Aorta (tissue), 5 donors: ENCODE measurements at places on chromosomes 11 and 22. TPM values are rescaled to one million over a fixed set of nuclear protein-coding genes. Genes with fewer than 3 reads are reported as not detected.

GRCh38 chr11:111347723-111348115 is 31.4 kb downstream of the POU2AF1 start:
- no peak overlapping the region for H3K4me3 ChIP-seq
- H3K36me3 ChIP-seq = no peaks in the 10 kb centered on the region
- no peak overlapping the region for H3K27ac ChIP-seq
- no peaks in the 10 kb centered on the region for H3K4me1 ChIP-seq

DNA sequence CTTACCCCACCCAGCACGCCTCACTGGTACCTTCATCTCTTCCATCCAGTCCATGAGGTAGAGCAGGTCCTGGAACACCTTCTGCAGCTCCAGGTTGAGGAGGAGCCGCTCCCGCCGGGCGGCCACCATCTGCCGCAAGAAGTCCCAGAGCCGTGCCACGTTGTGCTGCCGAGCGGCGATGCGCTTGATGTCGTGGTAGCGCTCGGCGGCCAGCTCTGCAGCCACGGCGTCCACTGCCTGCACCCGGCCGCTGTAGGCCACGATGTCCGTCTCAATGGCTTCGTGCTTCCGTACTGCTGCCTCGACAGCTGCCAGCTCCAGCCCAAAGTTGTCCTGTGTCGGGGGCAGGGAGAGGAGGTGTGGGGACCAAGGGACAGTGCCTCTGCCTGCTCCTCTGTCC is 21.5 kb downstream of the SPTBN2 start:
- H3K4me3 ChIP-seq = no peak overlapping the region
- no peak for DNase-seq
- H3K36me3 ChIP-seq = no peaks in the 10 kb centered on the region
- H3K27me3 ChIP-seq = no peaks in the 10 kb centered on the region
- no peaks in the 10 kb centered on the region for H3K4me1 ChIP-seq

GRCh38 chr11:128342511-128343134 is 244.7 kb downstream of the ETS1 start:
- H3K4me3 ChIP-seq = no peak overlapping the region
- no peaks in the 10 kb centered on the region for H3K4me1 ChIP-seq
- H3K36me3 ChIP-seq = no peaks in the 10 kb centered on the region
- H3K27ac ChIP-seq = no peak overlapping the region
- H3K27me3 ChIP-seq = no peaks in the 10 kb centered on the region

- H3K36me3 ChIP-seq = no peaks in the 10 kb centered on the region
- H3K27me3 ChIP-seq = no peaks in the 10 kb centered on the region
- no peak overlapping the region for H3K27ac ChIP-seq
Measured at GRCh38 chr11:109148669-109149068, 273.3 kb upstream of the C11orf87 start.

DNA sequence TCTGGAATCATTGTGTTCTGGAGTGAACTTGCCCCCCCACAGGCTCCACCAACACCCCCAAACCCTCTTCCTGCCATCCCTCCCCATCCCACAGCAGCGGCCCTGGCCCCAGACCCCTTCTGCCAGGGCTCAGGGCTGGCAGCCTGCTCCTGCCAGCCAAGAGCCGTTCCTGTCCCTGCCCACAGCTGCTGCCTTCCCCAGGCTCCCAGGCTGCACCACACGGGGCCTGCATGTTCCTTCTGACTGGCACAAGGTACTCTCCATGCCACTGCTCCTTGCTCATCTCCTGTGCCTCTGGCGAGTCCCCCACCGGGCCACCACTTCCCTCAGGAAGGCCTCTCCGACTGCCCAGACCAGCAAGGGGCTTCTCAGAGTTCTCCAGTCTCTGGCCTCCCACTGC is 4.9 kb downstream of the GP1BB start:
- no peaks in the 10 kb centered on the region for H3K27me3 ChIP-seq
- no peaks in the 10 kb centered on the region for H3K36me3 ChIP-seq
- H3K4me1 ChIP-seq = no peaks in the 10 kb centered on the region
- no peak for DNase-seq

Gene SEPTIN5
- 32.5 TPM for total RNA-seq
